ENCODE measurements at places on chromosomes 3 and 15. TPM values are rescaled to one million over a fixed set of nuclear protein-coding genes. Genes with fewer than 3 reads are reported as not detected.

- no peaks in the 10 kb centered on the region for H3K36me3 ChIP-seq
- H3K4me1 ChIP-seq: no peaks in the 10 kb centered on the region
- DNase-seq: no peak
Observed at GRCh38 chr3:128504533-128504915, 11.5 kb upstream of the GATA2 start.

GRCh38 chr15:95401587-95401986 lies 928.9 kb upstream of the NR2F2 start:
- no peaks in the 10 kb centered on the region for H3K4me1 ChIP-seq
- no peak for DNase-seq
- H3K36me3 ChIP-seq: no peaks in the 10 kb centered on the region
- H3K27me3 ChIP-seq: peaks cover 17% of the 10 kb centered on the region
- H3K4me3 ChIP-seq: no peak overlapping the region

GRCh38 chr3:134697830-134698689 lies 47.2 kb upstream of the KY start:
- H3K27ac ChIP-seq: no peak overlapping the region
- no peaks in the 10 kb centered on the region for H3K36me3 ChIP-seq
- H3K4me1 ChIP-seq: no peaks in the 10 kb centered on the region
- no peak for DNase-seq
- no peak overlapping the region for H3K4me3 ChIP-seq
- H3K27me3 ChIP-seq: no peaks in the 10 kb centered on the region

- H3K4me3 ChIP-seq: no peak overlapping the region
- no peaks in the 10 kb centered on the region for H3K27me3 ChIP-seq
- H3K27ac ChIP-seq: no peak overlapping the region
- DNase-seq: no peak
Observed at GRCh38 chr3:7290077-7290825, 429.3 kb downstream of the GRM7 start.

DNA sequence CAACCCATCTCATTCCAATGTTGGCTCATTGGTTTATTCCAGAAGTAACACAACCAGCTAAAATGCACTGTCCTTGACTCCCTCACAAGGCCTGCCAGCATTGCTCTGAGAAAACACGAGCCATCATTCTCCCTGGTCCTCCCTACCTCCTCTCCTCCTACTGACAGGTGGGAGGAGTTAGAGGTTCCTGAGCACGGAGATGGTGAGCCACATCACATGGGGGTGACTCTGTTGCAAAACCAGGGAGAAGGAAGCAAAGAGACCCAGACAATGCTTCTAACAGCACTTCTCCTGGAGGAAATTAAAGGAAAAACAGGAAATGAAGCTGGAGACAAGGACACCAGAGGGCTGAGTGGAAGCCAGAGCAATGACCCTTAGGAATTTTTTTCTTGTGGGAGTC lies 667.4 kb downstream of the NTRK3 start:
- DNase-seq: no peak
- H3K36me3 ChIP-seq: no peaks in the 10 kb centered on the region
- H3K27me3 ChIP-seq: no peaks in the 10 kb centered on the region
- no peak overlapping the region for H3K4me3 ChIP-seq
- H3K4me1 ChIP-seq: no peaks in the 10 kb centered on the region

DNA sequence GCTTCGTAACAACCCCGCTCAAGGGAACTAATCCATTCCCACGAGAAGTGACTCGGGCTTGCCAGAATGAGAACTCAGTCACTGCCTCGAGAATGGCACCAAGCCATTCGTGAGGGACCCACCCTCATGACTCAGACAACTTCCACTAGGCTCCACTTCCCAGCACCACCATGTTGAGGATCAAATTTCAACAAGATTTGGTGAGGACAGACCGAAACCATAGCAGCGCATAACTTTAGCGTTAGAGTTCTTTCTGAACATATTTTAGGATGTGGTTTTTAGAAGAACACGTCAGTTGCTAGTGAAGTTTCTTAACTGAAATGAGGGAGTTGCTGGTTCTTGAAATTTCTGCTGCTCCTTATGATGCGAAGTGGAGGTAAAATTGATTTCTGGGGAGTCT lies 13.5 kb downstream of the PTPRG start:
- H3K4me1 ChIP-seq: no peaks in the 10 kb centered on the region
- DNase-seq: no peak
- H3K27ac ChIP-seq: no peak overlapping the region
- peaks cover 14% of the 10 kb centered on the region for H3K27me3 ChIP-seq
- no peak overlapping the region for H3K4me3 ChIP-seq
- H3K36me3 ChIP-seq: no peaks in the 10 kb centered on the region

- H3K36me3 ChIP-seq: no peaks in the 10 kb centered on the region
- peaks cover 8% of the 10 kb centered on the region for H3K4me1 ChIP-seq
- no peak for DNase-seq
Observed at GRCh38 chr3:124032311-124032880, 40.5 kb upstream of the ROPN1 start.

DNA sequence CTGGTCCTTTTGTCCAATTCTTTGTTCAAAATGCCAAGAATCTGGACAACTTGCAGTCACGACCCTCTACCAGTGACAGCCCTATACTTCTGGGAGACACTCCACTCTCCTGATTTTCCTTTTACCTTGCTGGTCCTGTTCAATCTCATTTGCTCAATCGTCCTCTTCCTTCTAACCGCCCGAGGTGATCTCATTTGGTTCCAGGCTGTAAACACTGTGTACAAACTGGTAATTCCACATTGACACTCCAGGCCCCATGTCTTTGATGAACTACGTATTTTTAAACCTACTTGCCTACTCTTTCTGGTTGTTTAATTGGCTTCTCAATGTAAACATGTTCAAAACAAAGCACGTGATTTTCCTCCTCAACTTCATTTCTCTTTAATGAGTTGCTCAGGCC lies 23.7 kb upstream of the C3orf49 start:
- no peaks in the 10 kb centered on the region for H3K36me3 ChIP-seq
- H3K27ac ChIP-seq: no peak overlapping the region
- no peaks in the 10 kb centered on the region for H3K4me1 ChIP-seq
- H3K27me3 ChIP-seq: no peaks in the 10 kb centered on the region
- no peak for DNase-seq

DNA sequence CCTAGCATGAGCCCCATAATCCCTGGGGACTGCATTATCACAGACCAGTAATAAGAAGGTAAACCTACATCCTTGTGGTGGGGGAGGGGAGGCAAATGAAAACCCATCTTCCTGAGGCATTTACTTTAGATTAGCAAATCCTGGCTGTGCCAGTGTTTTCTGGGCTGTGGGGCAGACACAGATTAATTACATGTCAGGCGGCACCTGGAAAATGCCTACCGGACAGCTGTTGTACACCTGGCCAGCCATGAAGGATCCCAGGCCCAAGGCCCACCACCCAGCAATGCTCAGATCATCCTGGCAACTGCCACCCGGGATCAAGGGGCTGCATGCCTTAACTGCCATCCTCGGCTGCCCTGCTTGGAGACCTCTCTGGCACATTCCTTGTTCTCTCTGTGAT lies 59.1 kb upstream of the RASA2 start:
- peaks cover 31% of the 10 kb centered on the region for H3K4me1 ChIP-seq
- no peaks in the 10 kb centered on the region for H3K27me3 ChIP-seq
- no peak for DNase-seq
- H3K4me3 ChIP-seq: no peak overlapping the region

GRCh38 chr3:166071831-166072230 lies 234.6 kb upstream of the BCHE start:
- no peak for DNase-seq
- H3K4me3 ChIP-seq: no peak overlapping the region
- no peaks in the 10 kb centered on the region for H3K4me1 ChIP-seq
- H3K27ac ChIP-seq: no peak overlapping the region

DNA sequence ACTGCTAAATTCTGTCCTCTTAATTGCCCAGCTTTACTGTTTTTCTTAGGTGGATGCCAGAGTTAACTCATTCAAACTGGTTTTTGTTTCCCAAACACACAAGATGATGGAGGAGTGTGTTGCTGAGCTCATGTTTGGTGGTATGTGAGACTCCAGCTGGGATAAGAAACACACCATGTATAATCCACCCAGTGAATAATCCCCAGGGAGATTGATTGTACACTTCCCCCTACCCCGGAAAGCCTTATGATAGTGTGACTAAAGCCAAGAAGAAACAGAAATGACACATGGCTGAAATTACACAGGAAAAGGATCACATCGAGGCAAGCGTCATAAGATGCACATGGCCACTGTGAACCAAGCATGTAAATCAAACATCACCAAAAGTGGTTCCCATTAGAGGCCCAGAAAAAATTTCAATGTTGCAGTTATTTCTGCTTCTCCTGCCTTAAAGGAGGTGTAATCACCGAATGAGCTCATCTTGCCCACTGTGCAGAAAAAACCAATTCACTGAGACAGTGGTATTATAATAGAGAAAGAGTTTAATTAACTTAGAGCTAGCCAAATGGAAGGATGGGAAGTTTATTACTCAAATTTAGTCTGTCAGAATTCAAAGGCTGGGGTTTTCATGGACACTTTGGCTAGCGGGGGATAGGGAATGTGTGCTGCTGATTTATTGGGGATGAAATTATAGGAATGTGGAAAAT lies 56.7 kb upstream of the MAGI1 start:
- H3K27me3 ChIP-seq: peaks cover 20% of the 10 kb centered on the region
- no peak overlapping the region for H3K4me3 ChIP-seq
- no peaks in the 10 kb centered on the region for H3K4me1 ChIP-seq
- no peak overlapping the region for H3K27ac ChIP-seq
- no peak for DNase-seq

GRCh38 chr3:134464689-134465365 lies 21.0 kb downstream of the ANAPC13 start:
- no peak overlapping the region for H3K4me3 ChIP-seq
- peaks cover 12% of the 10 kb centered on the region for H3K27me3 ChIP-seq
- H3K4me1 ChIP-seq: no peaks in the 10 kb centered on the region
- DNase-seq: no peak

- H3K27ac ChIP-seq: no peak overlapping the region
- no peak overlapping the region for H3K4me3 ChIP-seq
- no peaks in the 10 kb centered on the region for H3K27me3 ChIP-seq
Observed at GRCh38 chr15:95799286-95800200, 531.0 kb upstream of the NR2F2 start.

- no peaks in the 10 kb centered on the region for H3K4me1 ChIP-seq
- no peak overlapping the region for H3K27ac ChIP-seq
- no peak overlapping the region for H3K4me3 ChIP-seq
- no peak for DNase-seq
Observed at GRCh38 chr15:92184679-92185230, 208.9 kb upstream of the ST8SIA2 start.

DNA sequence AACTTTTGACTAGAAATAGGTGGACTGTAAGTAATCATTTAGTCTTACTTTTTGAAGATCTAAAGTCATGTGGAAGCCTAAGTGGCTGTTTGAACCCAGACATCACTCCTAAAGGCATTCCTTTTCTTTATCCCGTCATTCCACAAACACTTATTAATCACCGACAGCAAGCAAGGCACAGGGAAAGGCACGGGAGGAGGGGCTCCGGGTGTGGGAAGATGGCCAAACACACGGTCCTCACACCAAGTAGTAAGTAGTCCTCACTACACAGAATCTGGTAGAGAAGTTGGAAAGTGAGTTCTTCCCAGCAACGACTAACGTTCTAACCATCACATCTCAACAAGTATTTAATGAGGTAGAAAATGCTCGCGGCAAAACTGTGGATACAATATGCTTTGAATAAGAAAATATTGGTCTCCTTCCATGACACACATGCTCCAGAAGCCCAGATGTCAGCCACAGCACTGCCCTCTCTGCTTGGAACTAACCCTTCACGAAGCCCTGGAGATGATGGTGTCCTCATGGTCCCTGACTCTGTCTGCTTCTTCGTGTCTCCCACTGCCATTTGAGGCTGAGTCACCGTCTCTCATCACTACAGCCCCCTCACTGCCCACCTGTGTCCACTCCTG lies 202.2 kb downstream of the OPA1 start:
- no peaks in the 10 kb centered on the region for H3K4me1 ChIP-seq
- no peaks in the 10 kb centered on the region for H3K36me3 ChIP-seq
- no peak for DNase-seq
- no peak overlapping the region for H3K4me3 ChIP-seq
- H3K27ac ChIP-seq: no peak overlapping the region

DNA sequence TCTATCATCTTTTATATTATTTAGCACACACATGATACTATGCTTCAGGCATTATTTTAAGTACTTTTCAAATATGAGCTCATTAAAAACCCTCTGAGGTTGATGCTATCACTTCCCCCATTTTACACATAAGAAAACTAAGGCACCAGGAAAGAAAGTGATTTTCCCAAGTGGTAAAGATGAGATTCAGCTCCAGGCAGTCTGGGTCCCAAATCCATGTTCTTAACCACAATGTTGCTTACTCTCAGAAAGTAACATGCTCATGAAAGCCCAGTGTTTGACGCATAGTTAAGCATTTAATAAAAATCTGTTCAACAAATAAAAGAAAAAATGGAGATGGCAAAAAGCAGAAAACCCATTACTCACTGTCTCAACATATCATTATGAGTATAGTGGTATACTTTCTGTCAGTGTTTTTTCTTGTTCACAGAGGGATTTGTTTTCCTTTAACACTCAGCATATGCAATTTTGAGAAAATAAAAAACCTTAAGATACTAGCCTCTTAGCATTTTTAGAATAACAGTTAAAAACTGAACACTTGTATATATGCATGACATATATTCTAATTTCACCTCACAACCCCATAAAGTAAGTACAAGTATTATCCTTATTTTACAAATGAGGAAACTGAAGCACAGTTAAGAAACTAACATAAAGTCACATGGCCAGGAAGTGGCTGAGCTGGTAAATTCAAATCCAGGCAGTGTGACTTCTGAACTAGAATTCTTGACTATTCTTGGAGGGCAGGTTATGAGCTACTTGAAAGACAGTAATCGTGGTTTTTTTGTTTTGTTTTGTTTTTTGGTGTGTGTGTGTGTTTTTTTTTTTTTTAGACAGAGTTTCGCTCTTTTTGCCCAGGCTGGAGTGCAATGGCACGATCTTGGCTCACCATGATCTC lies 10.4 kb downstream of the PEAK1 start:
- DNase-seq: no peak
- peak overlapping the region; percentile 77 for H3K4me3 ChIP-seq
- H3K4me1 ChIP-seq: peaks cover 34% of the 10 kb centered on the region
- H3K27me3 ChIP-seq: no peaks in the 10 kb centered on the region

Gene MORC1
- total RNA-seq: not detected

Gene CCR8
- total RNA-seq: 1.7 TPM

Gene CFAP91
- total RNA-seq: 0.41 TPM

Gene MCTP2
- total RNA-seq: 49.9 TPM

Gene MOBP
- total RNA-seq: not detected

Gene PXK
- total RNA-seq: 76.1 TPM

Gene SYNPR
- not detected for total RNA-seq

Gene GHSR
- not detected for total RNA-seq

Gene ALG1L2
- not detected for total RNA-seq

Gene GOLGA8G
- not detected for total RNA-seq

All from activated T-cell treated with anti-CD3 and anti-CD28 coated beads, Interleukin-2, amount 50 U/mL, for 72 hours (primary cell).